IPS DF 19.7 (cell line): ENCODE measurements at places on chromosomes 7 and 10.

DNA sequence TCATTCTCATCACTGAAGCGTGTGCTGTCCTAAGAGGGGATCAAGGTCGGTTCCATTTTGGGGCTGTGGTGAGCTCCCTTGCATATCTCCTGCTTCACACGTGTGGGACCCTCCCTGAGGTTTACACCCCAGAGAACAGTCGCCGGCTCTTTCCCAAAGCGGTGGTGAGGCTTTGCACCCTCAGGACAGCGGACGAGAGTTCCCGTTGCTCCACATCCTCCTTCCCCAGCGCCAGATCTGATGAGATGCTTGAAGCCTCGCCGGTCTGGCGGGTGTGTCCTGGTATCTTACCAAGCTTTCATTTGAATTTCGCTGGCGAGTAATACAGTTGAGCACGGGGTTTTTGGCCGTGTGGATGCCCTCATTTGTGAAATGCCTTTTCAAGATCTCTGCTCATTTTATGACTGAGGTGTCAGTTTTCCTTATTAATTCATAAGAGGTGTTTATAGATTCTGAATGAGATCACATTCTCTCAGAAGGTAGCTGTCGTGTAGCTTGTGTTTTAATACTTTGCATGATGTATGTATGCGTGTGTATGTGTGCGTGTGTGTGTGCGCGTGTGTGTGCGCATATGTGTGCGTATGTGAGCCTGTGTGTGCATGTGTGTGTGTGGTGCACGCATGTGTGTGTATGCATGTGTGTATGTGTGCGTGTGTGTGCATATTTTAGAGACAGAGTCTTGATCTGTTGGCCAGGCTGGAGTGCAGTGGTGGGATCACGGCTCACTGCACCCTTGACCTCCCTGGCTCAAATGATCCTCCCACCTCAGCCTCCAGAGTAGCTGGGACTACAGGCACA lies 30.7 kb downstream of the ELFN1 start:
- no peak for DNase-seq

DNA sequence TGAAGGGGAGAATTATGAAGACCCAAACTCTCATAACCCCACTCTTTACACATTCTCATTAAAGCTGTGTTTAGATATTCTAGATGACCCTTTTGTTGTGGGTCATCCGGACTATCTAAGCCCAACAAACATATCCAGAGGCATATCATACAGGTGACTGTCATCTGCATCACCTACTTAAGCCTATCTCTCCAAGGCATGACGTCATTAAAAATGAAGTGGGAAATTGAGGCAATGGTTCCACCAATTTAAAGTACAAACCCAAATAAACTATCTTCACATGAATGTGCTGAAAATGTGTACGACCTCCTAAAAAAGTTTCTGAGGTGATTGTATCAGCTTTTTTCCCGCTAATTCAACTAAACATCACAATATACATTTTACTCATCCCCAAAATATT lies 4.5 kb upstream of the RALA start:
- DNase-seq: no peak

DNA sequence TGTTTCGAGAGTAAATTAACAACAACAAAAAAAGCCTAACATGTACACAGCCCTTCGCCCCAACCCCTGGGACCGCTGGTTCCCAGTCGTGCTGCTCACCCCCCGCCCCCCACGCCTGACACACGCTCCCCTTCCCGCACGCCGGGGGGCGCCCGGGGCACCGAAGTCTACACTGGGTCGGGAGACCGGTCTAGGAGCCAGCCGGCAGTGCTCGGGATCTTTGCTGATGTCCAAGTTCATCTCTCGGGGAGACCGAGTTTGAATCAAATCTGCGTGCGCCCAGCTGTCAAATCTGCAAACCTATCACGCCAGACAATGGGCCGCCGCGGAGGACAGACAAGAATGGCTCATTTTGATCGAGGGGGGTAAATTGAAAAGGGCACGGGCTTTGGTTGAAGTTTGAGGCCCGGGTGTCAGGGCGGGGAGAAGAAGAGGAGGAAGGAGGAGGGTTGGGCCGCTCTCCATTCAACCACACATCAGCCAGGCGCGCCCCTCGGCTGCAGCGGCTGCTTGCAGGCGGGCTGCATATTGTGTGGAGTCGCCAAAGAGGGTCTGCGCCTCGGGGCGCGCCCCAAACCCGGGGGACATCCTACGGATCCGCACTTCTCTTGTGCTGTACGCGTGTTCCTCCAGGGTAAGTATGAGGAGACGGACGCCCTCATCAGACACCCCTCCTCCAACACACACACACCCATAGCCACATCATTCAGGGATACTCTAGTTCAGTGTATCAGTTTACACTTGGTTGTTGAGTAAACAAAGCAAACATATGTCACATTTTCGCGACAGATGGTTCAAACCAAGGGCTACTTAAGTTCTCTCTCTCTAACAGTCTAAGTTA lies 1.3 kb upstream of the GFRA1 start:
- DNase-seq: no peak

DNA sequence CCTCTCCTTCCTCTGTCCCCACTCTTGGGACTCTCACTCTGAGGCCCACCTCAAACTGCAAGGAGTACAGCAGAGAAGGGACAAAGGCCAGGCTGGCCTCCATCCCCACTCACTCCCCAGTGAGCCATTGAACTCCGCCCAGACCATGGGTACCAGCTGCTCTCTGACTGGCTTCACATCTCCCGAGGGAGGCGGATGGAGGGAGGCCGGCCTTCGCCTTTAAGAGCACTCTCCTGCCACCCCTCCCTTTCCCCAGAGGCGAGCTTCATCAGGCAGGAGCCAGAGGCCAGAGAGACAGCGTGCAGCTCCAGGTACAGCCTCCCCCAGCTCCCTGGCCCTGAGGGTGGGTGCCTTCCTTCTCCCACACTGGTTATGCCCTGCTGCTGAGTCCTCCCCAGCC lies 1.8 kb upstream of the LDB3 start:
- no peak for DNase-seq

DNA sequence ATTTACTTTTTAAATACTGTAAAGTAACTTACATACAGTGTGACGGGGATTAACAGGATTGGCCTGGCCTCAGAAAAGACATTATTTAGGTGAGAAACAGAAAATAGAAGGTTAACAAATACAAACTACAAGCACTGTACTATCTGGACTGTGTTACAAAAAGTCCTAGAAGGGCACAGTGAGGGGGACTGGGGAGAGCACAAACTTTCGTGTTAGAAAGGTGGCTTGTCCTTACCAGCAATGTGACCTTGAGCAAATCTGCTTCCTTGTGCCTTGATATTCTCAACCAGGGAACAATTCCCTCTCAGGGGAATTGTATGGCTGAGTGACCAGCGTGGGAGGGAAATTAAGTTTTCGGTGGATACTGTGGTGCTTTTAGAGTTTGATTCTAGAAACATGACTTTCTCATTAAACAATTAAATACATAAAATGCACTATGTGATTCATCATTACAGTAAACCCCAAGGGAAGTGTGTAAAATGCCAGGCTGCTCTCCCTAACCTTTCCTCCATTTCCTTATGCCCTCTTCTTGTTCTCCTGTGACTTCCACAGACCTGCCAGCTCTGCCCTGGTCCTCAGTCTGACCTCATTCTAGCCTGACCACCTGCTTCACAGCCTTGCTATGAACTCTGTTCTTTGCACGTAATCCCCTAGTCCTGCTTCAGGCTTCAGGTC lies 57.7 kb downstream of the OSBPL3 start:
- no peak for DNase-seq

GRCh38 chr7:2080060-2080387 lies 152.7 kb downstream of the MAD1L1 start:
- DNase-seq: no peak

DNA sequence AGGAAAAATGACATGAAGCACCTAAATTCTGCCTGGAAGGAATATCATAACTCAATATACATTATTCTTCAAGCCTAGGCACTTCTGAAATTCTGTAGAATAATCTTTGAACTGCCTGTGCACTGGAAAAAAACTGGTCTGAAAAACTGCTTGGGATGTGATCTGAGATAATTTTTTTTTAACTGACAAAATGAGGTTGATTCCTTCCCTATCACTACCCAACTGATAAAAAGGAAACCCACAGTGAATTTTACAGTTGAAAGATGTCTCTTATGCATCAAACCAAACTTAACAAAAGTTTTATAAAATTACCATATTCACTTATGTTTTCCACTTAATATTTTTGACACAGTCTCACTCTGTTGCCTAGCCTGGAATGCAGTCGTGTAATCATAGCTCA lies 67.2 kb upstream of the FAM133B start:
- no peak for DNase-seq

DNA sequence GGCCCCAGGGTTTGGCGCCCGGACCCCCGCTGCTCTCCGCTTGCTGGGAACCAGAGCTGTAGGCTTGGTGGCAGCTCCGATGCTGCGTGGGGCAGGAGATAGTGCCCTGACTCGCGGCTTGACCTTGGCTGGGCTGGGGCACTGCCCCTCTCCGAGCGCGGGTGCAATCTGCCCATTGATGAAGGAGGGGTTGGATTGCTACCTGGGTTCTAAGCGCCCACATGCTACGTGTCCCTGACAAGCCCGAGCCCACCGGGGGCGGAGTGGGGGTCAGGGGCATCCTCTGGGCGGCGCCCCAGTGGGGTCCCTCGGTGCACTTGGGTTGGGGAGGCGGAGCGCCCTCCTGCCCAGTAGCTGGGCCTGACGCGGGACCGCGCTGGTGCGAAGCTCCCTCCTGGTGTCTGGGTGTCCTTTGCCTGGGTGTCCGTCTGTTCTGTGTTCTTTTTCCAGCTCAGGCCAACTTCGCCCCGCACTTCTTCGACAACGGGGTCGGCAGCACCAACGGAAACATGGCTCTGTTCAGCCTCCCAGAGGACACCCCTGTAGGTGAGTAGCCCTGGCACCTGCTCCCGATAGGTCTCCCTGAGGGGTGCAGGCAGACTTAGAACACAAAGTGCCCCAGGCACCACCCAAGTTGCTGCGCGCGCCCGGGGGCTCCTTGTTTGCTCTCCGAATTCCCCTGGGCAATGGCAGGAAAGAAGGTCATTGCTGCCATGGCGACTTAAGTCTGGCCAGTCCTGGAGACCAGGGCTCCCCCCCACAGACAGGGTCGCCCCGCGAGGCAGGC lies 900 bp downstream of the CDHR1 start:
- no peak for DNase-seq

- DNase-seq: no peak
Measured at GRCh38 chr7:42511027-42511426, 274.0 kb upstream of the GLI3 start.

GRCh38 chr10:75736889-75737579 lies 305.6 kb downstream of the LRMDA start:
- no peak for DNase-seq

GRCh38 chr7:131431289-131431688 lies 103.6 kb downstream of the MKLN1 start:
- no peak for DNase-seq

- no peak for DNase-seq
Measured at GRCh38 chr10:4176500-4177281, 391.7 kb upstream of the KLF6 start.

- no peak for DNase-seq
Measured at GRCh38 chr10:48847691-48848090, 91.9 kb downstream of the LRRC18 start.

- DNase-seq: no peak
Measured at GRCh38 chr7:96674565-96674964, 35.1 kb downstream of the SEM1 start.

GRCh38 chr7:88102675-88103074 lies 117.2 kb downstream of the SRI start:
- no peak for DNase-seq

DNA sequence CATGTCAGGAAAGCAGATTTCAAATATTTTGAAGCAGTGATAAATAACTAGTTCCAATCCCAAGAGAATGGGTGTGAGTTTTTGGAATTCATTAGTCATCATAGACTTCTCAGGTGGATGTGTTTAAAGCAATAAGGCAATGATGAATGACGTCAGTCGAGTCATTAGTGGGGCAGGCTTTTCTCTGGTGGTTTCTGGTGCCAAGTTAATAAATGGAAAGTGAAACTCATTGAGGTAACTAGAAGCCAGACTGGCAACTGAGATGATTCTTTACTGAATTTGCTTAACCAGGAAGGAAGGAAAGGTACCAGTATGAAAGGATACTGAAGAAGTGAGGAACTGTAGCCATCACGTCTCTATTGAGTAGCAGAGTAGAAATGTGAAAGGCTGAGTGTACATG lies 311.0 kb downstream of the GPAM start:
- DNase-seq: no peak

DNA sequence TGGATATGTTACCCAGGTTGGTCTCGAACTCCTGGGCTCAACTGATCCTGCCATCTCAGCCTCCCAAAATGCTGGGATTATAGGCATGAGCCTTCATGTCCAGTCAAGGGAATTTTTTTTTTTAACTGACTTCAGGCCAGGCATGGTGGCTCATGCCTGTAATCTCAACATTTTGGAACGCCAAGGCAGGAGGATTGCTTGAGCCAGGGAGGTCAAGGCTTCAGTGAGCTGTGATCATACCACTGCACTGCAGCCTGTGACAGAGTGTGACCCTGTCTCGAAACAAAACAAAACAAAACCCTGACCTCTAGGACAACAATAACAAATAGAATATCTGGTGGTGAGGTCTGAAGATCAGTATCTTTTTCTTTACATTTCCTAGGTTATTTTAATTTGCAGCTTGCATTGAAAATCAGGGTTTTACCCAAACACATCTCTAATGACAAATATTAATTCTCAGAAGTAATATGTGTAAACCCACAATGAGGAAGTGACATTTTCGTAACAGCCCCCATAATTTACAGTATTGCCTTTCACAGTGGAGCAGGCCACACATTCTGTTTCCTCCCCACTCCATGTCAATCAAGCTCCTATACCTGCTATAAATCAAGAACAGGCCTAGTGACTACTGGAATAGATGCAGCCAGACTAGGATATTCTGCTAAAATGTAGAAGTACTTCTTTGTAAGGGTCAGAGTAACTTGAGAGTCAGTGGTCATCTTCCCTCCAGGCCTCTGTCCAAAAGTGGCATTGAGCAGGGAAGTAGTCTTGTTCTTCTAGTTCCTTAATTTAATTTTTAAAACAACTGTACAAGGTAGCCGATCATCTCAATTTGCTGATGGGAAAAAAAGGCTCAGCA lies 43.3 kb upstream of the ECHDC3 start:
- DNase-seq: no peak

GRCh38 chr7:151506901-151507382 lies 12.8 kb downstream of the RHEB start:
- no peak for DNase-seq

- DNase-seq: no peak
Measured at GRCh38 chr10:109978481-109978880, 29.3 kb upstream of the ADD3 start.

DNA sequence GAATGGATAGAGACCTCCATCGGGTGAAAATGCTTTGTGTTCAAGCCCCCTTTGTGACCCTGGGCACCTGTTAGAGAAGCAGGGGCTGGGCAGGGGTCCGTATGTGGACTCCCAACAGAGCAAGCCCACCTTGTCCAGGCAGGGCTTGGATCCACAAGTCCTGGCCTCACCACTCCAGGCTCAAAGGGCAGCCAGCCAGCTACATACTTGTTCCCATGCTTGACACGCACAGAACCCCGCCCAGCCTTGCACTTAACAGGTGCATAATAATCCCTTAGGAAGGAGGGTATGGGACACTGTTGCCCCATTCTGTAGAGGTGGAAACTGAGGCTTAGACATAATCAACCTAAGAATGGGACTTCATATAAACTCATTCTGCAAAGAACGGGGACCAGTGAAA lies 160.6 kb downstream of the PRKAG2 start:
- DNase-seq: no peak
